ENCODE measurements at places on chromosomes 3 and 15. TPM values are rescaled to one million over a fixed set of nuclear protein-coding genes. Genes with fewer than 3 reads are reported as not detected.

The GNAT1 gene
- total RNA-seq, result not detected

The GABRB3 gene
- total RNA-seq, result 1.1 TPM

The LRRK1 gene
- total RNA-seq, result 36.0 TPM

The MEIS2 gene
- total RNA-seq, result 1.7 TPM

The LMAN1L gene
- not detected for total RNA-seq
